ENCODE measurements at places on chromosomes 2 and 18.
A peak's percentile ranks its signal among the peaks of the same experiment; 100 is the strongest.

DNA sequence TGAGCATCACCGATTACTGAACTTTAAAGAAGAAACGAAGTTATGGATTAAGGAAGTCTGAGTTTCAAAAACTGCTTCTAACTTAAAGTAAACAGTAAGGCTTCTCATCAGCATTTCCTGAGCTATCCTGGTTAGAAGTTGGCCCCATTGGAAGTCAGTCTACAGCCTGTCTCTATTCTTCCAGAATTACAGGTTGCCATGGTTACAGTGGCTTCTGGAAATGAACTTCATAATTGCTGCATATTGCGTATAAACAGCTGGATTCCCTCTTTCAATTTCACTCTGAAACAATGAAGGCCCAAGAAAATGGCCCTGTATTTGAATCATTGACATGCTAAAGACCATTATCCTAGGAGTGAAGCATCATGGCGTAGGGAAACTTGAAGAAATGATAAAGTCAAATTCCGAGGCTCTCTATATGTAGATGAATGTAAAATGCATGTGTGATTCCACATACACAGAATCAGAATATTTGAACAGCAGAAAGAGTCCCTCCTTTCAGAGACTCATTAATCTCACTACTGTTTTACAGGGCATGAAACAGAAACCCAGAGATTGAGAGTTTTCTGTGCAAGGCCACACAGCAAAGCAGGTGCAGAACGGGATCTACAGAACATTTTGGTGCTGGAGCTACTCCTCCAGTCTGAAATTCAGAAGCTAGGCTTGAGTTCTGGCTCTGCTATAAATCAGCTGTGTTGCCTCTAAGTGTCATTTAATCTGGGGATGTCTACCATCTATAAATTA lies 856.4 kb upstream of the CELF4 start:
- DNase-seq, result no peak

DNA sequence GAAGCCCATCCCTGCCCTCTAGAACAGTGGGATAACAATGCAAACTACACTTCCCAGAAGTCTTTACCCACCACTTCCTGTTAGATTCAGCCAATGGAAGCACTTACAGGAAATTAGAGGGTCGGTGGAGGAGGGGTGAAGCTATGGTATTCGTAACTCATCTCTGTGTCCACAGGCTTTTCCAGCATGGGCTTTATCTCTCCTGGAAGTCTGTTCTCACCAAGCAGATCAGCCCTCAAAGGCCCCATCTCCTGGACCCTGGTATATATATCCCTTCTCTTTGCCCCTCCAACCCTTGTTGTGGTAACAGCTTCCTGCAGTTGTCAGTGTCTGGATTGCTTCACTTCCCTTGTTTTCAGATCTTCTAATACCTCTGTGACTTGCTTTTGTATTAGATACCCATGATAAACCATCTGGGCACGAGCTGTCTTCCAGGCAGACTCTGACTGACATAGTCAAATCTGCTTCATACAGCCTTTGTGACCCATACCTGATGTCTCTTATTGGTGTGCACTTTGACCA lies 475.0 kb upstream of the POU3F3 start:
- peak; percentile 38 for DNase-seq

- DNase-seq, result no peak
Observed at GRCh38 chr2:133985563-133985962, 268.3 kb upstream of the MGAT5 start.

DNA sequence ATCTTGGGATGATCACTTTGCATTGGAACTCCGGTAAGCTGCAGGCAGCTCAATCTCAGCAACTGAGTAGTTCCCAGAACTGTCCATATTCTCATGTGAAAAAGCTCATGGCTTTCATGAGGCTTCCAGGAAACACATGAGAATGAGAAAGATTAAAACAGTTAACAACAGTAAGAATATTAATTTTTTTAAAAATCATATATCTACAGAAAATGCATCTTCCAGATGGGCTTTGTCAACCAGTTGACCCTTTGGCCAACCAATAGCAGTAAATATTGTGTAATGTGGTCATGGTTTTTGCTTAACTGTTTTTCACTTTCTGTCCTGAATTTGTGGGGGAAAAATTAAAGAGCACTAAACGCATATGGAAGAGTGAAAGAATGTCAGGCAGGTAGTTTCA lies 131.2 kb upstream of the CCDC195 start:
- DNase-seq, result no peak

DNA sequence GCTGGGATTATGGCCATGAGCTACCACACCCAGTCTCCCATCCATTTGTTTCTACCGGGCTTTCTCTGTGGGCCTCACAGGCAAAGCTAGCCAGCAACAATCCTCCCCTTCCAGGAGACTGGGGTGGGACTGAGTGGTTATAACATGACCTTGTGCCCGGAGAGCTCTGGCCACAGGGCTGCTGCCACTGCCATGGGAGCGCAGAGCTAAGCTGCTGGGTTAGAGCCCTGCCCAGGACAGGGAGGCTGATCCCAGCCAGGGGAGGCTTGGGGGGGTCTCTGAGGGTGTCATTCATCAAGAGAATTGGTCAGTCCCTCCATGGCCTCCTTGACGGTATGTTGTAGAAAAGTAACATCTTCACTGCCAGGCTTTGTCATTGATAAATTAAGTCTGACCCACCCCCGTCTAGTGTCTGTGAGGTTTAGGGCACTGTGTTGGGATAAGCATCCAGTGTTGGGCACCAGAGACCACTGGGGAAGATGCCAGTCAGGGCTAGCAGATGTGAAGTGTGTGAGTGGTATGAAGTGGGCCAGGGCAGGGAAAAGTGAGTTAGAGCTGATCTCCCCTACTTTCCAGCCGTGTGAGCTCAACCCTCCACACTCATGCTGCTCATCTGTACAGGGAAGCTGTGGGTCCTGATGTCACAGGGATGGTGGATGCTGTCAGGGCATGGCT lies 368.4 kb upstream of the HS6ST1 start:
- DNase-seq, result no peak

GRCh38 chr18:54162431-54162830 lies 62.0 kb downstream of the MBD2 start:
- DNase-seq, result no peak

DNA sequence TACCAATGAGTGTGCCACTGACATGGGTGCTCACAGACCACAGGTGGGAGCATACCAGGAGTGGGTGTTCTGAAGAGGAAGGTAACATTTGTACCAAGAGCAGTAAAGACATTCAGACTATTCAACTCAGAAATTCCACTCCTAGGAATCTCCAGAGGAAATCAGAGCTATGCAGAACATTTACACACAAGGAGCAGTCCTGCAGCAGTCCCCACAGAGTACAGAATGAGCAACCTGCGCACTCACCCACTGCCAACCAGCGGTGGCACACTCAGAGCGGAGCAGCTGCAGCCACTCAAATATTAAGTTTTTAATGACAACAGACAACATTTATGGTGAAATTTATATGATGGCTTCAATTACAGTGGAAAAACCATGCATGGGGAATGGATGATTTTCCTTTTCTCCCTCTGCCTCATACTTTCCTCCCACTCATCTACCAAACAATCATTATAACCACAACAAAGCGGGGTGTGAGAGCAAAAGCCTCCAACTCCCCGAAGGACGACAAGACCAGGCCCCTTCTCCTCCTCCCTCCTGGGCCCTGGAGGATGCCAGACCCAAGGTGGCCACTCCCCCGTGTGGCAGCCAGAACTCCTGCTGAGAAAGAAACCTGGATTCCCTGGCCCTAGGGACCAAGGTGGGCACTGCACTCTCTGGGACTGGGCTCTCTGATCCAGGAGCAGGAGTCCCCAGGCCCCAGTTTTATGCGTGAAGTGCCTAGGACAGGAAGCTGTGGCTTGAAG lies 5.4 kb downstream of the HS6ST1 start:
- DNase-seq, result no peak

- DNase-seq, result no peak
Observed at GRCh38 chr2:191126386-191127085, 24.3 kb downstream of the STAT4 start.

GRCh38 chr2:130728007-130728454 lies 839 bp upstream of the GPR148 start:
- DNase-seq, result no peak

- DNase-seq, result no peak
Observed at GRCh38 chr2:175008801-175009495, 3.8 kb upstream of the CHN1 start.

DNA sequence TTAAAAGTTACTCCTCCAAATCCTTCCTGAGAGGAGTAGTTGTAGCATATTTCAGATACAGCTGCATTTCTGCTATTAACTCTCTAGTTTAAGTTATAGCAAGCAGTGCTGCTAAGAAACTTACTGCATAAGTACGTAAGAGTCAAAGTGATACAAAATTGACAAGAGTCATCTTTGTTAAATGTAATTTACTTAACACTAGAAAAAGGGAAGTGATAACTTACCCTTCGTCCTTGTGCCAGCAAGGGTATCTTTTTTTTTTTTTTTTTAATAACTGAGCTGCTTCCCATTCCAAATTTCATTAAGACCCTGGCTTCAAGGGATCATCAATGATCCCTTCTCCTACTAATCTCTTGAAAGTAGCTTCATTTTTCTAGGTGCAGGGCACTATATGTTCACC lies 493.0 kb downstream of the PLCL1 start:
- DNase-seq, result no peak

DNA sequence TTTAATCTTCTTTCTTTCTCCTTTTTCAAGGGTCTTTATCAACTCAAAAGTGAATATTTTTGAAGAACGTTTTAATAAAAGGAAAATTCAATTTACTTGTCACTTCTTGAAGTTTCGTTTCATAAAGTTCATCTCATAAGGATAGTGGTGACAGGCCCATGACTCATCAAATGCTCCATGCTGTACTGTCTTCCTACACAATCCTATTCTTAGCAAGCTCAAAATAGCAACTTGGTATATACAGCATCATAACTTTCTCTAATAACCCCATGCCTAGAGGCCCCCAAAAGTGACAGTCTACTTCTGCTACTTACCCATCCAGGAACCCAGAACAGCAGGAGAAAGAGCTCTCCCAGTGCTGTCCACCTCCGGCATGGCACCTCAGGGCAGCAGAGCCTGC lies 7.7 kb downstream of the FBXO15 start:
- no peak for DNase-seq

DNA sequence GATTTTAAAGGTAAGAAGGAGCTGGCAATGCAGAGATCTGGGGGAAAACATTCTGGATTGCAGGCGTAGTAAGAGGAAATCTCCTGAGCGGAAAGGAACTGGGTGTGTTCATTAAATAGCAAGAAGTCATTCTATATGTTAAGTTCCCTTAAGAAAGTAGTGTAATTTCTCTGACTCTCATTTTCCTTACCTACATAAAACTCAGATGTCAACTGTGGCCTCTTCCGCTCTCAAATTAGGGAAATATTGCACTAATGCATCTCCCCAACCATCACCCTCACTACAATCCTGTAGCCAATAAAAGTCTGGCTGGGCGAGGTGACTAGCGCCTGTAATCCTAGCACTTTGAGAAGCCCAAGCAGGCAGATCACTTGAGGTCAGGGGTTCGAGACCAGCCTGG lies 89.0 kb upstream of the CDC42EP3 start:
- no peak for DNase-seq

DNA sequence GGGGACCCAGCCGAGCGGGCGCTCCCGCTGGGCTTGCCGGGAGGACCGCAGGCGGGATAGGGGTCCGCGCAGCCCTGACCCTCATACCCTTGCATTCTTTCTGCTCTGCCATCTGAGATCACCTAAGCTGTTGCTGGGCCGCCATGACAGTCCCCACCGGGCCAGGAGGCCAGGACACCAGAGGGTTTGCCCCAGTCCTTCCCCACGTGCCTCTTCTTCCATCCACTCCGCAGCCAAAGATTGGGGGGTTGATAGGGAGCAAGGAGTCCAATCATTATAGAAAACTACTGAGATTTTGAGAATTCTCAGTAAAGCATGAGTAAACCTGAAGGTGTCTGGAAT lies 453 bp upstream of the GRB14 start:
- DNase-seq, result no peak

DNA sequence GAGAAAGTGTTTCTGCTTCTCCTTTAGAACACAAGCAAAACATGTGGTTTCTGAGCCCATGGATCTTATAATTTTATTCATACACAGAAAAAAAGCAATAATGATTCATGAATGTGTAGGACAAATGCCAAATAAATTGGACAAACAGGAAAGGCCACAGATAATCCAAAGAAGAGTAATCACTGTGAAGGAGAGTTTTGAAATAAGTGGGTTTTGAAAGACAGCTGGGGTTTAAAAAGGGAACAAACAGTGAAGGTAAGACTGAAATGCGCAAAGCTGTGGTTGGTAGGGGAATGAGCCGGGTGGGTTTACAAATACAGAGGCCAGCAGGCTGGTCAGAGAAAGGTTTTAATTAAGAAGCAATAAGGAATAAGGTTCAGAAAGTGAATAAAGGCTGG lies 50.0 kb upstream of the MBOAT2 start:
- no peak for DNase-seq

DNA sequence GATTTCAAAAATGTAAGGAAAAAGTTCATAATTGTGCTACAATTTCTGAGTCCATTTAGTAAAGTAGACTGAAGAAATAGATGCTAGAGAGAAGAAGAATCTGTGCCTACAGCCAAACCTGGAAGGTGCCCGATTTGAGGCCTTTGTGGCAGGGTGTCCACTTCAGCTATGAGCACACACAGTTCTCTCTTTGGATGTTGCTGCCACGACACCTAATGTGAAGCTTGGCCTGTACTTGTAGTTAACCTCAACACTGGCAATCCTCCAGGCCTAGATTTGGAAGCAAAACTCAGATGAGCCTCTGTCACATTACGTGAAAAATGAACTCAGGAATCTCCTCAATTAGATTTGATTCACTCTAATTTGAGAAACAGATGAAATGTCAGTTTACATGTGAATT lies 90.1 kb upstream of the LRP1B start:
- DNase-seq, result no peak

DNA sequence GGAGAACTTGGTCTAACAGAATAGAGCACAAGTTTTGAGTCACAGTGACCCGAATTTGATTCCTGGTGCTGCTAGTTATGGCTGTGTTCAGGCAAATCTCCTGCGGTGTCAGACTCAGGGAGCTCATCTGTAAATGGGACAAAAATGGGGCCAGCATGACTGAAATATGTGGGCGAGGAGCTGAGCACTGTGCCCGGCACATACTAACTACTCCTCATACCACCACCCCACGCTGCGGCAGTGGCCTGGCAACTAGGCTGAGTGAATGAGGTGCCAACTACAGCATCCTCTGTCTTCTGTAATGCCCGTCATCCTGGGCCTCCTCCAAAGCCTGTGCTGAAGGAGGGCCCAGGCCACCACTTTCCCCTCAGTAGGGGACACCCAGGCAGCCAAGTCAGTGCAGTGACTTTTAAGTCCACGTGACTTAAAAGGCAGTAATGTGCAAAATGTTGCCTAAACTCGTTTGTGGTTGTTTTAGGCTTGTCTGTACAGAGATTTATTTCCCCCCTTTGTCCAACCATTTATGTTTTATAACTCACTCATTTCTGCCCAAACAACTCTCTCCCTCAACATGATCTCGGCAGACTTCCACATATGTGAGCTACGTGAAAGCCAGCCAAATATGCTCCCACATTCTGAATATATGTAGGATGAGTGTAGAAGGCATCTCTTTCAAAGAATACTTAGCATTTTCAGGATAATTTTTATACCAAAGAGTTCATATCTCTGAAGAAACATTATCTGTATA lies 773.7 kb downstream of the TSN start:
- no peak for DNase-seq
